ENCODE measurements at places on chromosomes 2 and 18.

DNA sequence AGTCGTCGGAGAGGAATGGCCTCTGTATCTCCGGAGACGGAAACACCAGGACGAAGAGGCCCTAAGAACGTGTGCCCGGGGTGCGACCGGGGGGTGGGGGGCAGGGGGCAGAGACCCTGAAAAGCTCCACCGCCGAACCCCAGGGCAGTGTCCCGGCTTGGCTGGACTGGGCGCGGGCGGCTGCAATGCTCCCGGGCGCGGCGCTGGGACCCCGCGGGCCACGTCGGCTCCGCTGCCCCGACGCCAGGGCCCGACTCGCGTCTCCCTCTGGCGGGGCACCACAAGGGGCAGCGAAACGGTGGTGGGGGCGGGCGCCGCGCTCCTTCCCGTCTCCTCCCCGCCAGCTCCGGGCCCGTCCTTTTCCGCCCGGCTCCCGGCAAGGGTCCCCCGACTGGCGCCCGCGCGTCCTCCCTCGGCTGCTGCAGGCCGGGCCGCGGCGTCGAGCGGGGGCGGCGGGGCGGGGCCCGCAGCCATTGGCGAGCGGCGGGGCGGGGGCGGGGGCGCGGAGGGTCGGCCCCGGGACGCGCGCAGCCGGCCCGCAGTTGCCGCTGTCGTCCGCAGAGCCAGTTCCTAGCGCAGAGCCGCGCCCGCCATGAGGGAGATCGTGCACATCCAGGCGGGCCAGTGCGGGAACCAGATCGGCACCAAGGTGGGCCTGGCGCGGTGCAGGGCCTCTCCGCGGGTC, at the start of gene TUBB6:
Gene TUBB6 (plus strand): TSS at position 541 of the 685 bp plus-strand sequence. CDS start 52 bp downstream, at position 593.
- peak; percentile 91 for DNase-seq

GRCh38 chr2:43246641-43247040, 20.2 kb upstream of the ZFP36L2 start:
- DNase-seq: no peak

DNA sequence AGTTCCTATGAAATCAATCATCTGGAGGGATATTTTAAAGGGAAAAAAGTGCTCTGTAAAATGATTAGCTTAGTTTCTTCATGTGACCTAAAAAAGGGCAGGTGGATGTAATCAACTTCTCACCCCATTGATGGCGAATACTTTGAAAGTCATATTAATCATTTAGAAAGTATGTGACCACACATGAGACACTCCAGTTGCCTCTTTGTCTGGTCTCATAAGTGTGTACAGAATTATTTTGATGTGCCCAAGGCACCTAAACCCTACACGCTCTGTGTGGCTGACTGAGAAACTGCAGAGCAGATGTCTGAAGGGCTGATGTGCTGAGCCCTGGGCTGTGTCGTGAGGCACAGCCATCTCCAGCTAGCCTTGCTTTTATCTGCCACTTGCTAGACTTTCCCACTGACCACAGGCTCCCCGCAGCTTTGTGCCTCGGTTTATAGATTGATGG, 26.9 kb downstream of the SGPP2 start:
- DNase-seq: peak; percentile 36

DNA sequence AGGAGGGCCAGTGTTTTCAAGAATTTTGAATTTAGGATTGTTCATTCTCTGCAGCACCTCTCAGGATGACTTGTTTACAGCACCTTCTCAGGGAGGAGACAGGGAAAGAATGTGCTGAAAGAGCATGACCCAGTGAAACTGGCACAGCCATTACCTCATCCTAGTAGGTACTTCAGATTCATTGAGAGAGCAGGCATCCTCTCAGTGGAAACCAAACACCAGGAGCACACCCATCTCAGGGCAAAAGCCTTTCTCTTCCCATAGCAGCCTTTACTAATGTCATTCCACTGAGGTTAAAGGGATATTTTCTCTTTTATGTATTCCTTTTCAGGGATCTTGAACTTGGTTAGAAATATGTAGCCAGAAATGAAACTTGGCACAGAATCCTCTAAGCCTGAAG, 2.6 kb downstream of the MAP2 start:
- DNase-seq: no peak

DNA sequence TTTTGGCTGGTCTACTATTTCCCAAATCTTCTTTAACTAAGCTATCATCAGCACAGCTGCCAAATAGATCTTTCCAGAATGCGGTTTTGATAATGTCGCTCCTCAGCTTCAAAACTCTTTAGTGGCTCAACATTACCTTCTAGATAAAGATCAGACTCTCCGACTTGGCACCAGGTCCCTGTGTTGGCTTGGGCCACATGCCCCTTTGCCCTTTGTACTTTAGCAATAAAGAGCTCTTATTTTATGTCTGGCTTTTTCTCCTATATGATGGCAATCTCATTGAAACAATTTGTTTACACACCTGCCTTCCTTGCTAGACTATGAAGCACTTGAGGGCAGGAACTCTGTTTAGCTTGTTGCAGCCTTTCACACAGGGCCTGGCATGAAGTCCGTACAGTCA, 128.9 kb upstream of the GATA6 start:
- no peak for DNase-seq

GRCh38 chr2:85134896-85135659, 1.9 kb downstream of the TCF7L1 start:
- no peak for DNase-seq
